ENCODE measurements at places on chromosomes 2 and 18.

DNA sequence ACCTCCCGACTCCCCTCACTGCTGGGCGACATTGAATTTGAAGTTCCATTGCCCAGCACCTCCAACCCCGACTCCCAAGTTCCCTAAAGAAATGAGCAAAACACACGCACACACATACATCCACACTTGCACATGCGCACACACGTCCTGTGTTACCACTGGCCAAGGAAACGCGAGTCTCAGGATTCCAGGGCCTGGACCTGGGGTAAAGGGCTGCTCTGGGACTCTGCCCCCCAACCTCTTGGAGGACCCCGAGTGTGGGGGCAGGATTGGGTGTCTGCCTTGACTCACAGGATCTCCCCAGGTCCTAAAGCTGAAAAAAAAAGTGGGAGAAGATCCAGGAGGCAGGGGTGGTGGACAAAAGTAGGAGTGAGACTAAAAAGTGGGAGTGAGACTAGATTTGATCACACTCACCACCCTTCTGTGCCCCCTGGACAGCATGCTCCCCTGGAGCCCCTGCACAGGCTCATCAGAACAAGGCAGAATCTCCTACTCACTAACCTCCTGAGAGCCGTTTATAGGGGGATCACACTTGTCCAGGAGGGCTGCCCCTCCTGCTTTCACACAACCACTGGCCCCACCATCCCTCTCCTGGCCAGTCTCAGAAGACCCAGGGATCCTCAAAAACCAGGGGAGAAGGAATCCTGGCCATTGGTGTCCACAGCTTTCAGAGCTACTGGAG, 202.2 kb downstream of the TNS1 start:
- DNase-seq: peak; percentile 29

GRCh38 chr2:72291059-72291458, 143.4 kb upstream of the CYP26B1 start:
- DNase-seq: no peak

DNA sequence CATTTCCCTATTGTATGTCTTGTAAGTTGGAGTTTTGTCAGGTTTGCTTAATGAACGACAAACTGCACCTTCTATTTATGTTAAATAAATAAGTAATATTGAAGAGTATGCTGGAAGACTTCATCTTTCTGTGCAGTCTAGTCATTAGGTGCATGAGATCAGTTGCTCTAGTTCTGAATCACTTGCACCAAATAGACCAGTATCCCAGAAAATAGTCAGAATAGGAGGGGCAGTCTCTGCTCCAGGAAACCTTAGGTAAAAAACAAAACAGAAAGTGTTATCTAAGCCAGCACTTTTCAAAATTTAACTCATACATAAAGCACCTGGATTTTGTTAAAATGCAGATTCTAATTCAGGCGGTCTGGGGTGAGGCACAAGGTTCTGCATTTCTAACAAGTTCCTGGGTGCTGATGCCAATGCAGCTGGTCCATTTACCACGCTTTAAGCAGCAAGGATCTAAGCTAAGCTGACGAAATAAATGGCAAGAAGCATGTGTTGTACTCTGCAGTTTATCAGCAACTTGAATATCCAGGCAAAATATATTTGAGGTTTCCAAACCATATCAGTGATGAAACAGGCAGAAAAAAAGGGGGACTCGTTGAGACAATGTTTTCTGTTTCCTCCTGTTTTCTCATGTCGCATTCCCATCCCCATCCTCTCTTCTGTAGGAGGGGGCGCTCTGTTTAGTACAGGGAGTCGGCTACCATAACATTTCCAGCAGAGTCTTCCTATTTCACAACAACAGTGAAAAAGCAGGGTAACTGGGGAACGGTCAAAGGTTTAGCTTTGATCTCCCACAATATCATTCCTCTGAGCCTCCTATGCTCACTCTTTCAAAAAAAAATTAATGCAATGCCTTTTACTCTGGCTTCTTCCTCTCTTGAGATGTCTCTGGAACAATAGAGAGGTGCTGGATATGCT, 106.4 kb downstream of the MBD2 start:
- DNase-seq: no peak

GRCh38 chr2:12764075-12764730, 47.5 kb downstream of the TRIB2 start:
- DNase-seq: no peak

GRCh38 chr2:25720575-25720974, 47.2 kb upstream of the DTNB start:
- DNase-seq: no peak

DNA sequence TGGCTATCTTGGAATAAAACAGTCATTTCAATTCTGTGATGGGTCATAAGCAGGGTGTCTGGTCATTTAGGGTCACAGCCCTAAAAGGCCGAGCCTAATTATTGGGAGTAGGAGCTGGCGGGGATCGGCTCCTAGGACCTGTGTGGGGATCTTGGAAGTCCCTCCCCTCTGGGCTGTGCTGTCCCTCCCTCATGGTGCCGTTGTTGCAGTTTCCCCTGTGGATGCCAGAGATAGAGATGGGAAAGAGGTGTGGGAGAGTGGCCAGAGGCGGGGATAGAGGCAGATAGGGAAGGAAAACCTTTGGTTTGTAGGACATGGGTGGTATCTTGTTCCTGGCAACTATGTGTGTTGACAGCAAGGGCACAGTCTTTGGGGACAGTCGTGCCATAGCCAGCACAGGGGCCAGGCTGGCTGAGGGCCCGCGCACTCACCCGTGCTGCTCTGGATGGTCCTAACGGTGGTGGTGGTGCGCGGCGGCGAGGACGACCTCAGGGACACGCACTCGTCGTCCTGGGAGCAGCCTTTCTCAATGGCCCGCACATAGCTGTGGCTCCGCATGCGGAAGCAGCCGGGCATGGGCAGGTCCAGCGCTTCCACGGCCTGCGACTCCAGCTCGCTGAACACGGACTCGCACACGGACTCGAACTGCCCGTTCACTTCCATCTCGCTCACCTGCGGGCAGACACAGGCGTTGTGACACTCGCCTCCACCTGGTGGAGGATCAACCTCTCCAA, 278.9 kb downstream of the TGIF1 start:
- DNase-seq: no peak

- peak; percentile 40 for DNase-seq
These were observed 213.0 kb upstream of the HAAO start for GRCh38 chr2:43005245-43005974.

DNA sequence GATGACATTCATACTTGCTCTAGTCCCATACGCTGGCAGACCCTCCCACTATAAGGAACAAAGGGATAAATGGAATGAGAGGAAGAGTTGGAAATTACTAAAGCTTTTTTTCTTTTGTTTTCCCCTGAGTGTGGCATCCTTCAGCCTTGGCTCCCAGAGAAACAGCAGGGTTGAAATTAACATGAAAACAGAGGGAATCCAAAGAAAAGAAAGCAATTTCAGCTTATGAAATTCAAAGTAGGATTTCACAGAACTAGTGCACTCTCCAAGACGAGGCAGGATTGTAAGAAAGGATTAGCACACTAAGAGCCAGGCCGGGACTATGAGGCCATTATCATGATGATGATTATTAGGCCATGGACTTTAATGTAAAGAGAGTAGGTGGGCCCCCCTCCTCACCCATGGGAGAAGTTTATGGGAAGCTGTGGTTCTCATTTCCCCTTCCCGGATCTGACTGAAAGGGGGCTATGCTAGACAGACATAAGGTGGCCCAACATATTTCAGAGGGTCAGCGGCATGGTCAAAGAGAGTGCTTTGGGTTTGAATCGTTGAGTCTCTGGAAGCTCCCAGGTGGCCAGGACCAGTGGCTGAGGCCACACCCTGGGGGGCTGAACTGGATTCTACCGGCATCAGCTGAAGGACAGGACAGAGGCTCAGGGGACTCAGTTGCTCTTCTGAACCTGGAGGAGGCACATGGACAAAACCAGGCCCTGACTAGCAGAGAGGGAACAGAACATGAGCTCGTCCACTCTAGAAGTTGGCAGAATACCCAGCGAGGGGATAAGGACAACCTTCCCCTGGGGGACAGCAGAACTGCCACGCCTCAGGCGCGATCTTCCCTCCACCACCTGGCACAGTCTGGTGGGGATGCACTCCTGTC, 100.1 kb upstream of the ARL4C start:
- no peak for DNase-seq

GRCh38 chr2:170314744-170315447, 136.9 kb downstream of the MYO3B start:
- no peak for DNase-seq

DNA sequence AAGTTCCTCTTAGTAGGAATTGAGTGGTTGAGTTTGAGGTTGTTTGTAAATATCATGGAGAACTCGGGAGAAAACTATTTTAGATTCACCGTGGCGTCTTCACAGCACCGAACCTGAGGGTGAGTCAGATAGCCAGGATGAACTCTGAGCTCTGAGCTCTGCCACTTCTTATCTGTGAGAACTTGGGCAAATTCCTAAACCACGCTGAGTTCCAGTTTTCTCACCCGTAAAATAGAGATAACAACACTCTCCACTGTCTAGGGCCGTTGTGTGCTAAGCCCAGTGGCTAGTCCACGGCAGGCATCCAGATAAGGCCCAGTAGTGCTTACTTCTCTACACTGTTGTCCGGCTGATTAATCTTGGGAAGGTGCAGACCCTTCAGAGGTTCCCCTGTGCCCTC, 7.0 kb downstream of the KIF5C start:
- peak; percentile 56 for DNase-seq

DNA sequence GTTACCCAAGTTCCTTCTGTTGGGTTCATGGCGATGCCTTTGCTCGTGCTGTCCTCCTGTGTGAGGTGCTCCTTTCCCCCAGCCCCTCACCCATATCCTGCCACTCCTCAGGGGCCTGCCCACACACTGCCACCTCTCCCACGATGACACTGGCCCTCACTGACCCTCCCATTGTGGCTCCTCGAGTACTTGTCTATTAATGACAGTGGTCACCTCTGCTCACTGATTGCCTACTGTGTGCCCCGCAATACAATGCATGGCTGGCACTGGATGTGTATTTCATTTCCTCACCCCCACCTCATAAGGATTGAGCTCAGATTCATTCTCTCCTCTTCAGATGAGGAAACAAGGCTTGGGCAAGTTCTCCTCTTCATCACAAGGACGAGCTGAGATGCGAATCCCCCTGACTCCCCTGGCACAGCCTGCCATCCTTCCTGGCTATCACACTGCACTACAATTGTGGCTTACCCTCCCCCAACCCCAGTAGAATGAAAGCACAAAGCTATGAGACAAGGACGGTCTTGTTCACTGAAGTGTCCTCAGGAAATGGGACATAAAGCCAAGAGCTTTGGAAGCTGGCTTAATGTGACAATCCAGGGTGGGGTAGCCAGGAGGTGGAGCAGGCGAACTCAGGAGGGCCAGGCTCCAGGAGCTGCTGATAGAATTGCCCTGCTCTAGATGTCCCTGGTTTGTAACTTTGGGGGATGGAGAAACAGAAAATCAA, 93.9 kb upstream of the RAB12 start:
- no peak for DNase-seq

GRCh38 chr2:178380763-178381162, 70.2 kb downstream of the PRKRA start:
- DNase-seq: no peak

DNA sequence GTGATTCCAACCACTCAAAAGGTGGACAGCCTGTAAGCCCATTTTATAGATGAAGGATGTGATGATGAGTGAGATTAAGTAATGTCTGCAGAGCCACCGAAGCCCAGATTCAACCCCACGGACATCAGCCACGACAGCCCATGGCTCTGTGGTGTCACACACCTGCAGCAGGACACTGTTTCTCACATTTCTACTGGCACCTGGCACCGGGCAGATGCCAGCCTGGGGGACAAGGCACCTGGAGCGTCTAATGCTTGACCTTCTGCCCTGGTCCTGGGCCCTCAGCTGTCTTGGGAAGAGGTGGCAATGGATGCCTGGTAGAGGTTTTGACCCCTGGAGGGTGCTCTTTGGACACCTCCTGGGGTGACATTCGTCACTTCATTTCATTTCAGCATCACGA, 176.3 kb downstream of the ANAPC1 start:
- DNase-seq: peak; percentile 36

- no peak for DNase-seq
These were observed 75.0 kb upstream of the GATA6 start for GRCh38 chr18:22094358-22094734.

GRCh38 chr2:23207871-23208270, 177.1 kb upstream of the KLHL29 start:
- peak; percentile 10 for DNase-seq

- DNase-seq: peak; percentile 69
These were observed 37.2 kb upstream of the PXDN start for GRCh38 chr2:1781291-1782080.

- DNase-seq: no peak
These were observed 68.9 kb downstream of the PRPF40A start for GRCh38 chr2:152648336-152648735.

All from endodermal cell (in vitro differentiated cells).